Activated CD4-positive, alpha-beta T cell treated with anti-CD3 and anti-CD28 coated beads for 48 hours (primary cell): ENCODE measurements at places on chromosomes 1 and 21.

- no peak for DNase-seq
Measured at GRCh38 chr1:58715108-58715507, 15.2 kb upstream of the MYSM1 start.

DNA sequence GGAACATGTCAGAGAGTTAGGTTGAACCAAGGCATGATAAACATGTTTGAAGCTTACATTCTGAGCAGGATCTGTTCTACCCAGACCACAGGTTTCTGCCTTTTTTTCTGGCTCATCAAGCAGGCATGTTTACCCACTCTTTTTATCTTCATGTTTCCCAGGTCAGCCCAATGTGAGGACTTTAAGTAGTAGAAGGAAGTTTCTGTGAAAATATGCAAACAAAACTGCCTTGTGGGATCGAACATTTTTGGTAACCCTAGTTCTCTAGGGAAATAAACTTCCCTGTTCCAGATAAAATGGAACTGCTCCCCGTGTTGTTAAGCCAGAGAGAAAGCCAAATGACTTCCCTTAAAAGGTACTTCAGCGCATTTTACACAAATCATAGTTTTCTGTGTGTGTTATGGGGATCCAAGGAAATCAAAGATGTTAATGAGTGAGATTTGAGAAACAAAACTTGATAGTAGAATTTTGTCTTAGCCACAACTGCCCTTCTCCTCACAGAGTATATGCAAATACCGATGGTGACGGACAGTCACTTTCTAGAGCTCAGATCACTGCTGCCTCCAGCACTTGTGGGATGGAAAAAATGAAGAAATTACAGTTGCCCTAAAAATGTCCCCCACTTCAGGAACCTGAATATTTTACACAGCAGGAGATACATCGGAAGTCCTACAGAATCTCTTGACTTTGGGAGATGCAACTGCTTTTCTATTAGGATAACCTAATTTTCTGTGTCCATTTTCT lies 765 bp upstream of the HIPK1 start:
- no peak for DNase-seq

DNA sequence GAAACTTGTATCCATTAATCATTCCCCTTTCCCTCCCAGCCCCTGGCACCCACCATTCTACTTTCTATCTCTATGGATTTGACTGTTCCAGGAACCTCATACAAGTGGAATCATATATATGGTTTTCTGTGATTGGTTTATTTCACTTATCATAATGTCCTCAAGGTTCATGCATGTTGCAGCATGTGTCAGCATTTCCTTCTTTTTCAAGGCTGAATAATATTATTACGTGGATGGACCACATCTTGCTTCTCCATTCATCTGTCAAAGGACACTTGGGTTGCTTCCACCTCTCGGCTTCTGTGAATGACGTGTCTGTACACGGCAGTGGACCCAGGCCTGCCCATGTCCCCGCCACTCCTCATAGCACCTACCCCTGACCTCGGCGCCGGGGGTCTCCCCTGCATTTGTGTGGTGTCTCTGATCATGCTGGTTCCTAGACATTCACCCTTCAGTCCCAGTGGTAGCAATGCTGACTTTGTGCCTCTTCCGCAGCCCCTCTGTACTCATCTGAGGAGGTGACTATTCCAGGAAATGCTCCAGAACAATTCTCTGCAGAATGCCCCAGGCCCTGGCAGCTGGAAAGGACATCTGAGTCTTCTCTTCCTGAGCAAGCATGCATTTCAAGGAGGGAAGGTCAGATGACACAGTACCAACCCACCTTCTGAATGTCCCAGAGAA lies 136.9 kb downstream of the PSMG1 start:
- no peak for DNase-seq

DNA sequence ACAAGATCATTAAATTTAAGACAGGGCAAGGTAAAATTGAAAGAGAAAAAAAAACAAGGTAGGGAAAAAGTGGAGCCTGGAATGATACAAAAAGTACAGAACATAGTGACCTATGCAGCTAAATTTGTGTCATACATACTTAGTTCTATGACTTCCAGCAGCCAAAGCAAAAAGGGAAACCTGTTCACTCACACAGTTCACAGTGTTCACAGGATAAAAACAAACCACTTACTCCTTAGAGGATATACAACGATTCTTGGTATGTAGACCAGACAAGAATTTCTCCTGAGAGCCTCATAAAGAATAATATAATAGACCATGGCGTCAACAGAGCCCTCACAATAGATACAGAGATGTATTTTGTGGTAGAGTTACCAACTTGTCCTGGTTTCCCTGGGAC lies 27.5 kb downstream of the COA7 start:
- no peak for DNase-seq

DNA sequence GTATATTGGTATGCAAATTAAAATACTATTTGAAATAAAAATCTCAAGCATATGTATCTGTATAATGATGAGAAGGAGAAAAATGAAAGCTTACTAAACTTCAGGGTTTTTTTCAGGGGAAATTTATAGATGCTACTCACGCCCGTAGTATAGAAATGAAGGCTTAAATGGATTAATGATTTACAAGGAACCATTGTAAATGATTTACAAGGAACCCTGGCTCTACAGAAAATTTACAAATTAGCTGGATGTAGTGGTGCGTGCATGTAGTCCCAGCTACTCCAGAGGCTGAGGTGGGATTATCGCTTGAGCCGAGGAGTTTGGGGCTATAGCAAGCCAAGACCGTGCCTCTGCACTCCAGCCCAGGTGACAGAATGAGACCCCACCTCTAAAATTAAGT lies 150.5 kb downstream of the PCBP3 start:
- DNase-seq = no peak

DNA sequence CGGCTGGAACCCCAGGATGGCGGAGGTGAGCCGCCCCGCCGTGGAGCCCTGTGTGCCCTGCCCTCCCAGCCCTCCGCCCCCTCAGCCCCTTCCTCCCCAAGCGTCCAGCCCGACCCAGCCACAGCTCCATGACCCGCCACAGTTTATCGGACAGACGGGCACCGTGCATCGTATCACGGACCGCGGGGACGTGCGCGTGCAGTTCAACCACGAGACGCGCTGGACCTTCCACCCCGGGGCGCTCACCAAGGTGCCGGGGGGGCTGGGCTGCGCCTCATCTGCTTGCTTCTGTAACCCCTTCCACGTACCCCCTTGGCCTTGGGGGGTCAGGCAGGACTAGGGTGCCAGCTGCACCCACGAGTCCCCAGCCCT lies 6.6 kb upstream of the MMP23B start:
- no peak for DNase-seq
